AML-193 (cell line): ENCODE measurements at places on chromosomes 3 and 15.

- no peak for DNase-seq
Observed at GRCh38 chr3:194657439-194657838, 14.6 kb downstream of the LSG1 start.

DNA sequence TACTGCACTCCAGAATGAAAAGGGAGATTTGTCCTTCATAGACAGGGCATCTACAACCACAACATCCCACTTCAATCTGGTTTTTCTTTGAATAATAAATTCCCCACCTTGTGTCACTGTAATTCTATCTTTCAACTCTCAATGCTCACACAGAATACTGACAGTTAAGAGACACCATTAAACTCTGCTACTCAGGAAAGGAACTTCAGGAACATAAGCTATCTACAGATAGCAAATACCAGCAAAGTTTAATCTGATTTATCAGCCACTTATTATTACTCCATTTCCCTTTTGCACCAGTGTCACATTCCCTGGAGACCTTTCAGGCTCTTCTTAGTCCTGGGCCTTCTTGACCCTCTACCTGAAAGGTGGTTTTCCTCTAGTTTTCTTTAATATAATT, 152.0 kb upstream of the LPP start:
- DNase-seq, result no peak

GRCh38 chr15:57703387-57703786, 3.1 kb upstream of the POLR2M start:
- no peak for DNase-seq

DNA sequence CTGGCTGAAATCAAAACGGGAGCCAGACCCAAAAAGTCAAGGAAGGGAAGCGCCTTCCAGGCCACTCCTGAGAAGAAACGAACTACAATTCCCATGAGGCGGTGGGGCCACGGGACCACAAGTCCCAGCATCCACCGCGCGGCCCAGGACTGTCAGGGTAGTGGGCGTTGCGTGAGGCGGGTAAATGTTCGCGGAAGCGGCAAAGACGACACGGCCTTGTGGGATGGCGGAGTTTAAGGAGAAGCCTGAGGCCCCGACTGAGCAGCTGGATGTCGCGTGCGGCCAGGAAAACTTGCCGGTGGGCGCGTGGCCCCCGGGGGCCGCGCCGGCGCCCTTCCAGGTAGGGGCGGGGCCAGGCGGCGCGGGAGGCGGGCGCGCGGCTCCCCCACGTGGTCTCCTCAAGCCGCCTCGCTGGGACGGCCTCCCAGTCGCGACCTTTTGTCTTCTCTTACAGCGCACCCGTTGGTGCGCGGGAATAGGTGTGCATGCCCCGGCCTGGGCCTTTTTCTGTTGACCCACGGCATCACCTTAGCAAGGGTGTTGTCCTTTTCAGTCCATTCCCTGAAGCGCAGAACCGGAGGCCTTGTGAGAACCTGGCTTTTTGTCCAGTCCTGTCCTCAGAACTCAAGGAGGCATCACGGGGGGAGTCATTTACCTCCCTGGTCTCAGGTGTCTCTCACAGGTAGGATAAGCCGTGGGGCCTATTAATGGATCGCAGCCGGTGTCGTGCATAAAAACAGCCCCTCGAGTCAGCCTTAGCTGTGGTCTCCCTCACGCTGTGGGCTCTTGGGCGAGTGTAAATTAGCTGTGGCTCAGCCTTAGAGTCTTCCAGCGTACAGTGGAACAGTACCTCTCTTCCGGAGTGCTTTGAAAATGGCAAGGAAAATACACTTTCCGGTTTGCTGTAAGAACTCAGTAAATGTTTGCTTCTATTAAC, at the start of gene SETMAR:
TSS of gene SETMAR (plus strand) at position 183 of the 937 bp plus-strand sequence. CDS start at position 185, 2 bp downstream.
- DNase-seq, result peak; percentile 93

DNA sequence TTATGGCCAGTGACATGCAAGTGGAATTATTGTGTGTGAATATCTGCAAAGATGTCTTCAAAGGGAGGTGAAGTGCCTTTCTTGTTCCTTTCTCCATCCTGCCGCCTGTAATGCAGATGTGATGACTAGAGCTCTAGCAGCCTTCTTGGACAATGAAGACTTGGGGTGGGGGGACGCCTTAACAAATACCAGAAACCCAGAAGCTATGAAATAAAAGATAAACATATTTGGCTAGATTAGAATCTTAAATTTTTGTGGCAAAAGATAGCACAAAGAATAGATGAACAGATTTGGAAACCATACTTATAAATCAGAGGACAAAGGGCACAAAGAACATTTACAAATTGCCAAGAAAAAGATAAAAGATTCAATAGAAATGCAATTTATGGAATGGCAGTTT, 56.1 kb downstream of the AMOTL2 start:
- no peak for DNase-seq

GRCh38 chr3:195899701-195900435, 8.5 kb downstream of the TNK2 start:
- DNase-seq, result no peak

GRCh38 chr3:46369675-46370132, 1.0 kb upstream of the CCR5 start:
- no peak for DNase-seq

DNA sequence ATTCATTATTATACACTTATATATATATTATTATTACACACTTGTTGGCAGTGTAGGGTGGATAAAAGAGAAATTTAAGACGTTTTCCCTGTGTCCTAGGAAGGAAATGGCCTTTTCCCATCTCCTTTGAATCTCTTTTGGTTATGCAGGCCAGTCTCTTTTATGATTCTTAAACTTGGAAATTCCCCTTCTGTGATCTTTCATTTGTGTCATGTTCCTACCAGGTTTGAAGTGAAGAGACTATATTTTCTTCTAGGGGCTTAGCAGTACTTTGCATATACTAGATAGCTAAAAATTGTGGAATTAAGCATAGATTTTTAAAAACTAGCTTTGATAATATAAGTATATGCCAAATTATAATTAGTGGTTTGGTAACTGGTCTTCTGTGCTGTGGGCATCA, 58.5 kb downstream of the BBX start:
- DNase-seq, result no peak

DNA sequence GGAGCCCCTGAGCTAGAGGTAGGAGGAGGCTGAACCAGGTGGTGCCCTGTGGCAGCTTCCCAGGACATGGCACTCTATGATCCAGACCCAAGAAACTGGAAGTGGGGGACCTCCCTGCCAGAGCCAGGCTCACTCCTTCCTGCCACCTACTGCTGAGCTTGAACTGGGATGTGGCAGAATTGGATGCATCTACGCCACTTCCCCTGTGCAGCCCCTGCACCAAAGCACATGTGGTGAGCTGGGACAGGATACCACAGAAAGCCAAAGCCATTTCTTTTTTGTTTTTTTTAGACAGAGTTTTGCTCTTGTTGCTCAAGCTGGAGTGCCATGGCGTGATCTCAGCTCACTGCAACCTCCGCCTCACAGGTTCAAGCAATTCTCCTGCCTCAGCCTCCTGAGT, 518.0 kb upstream of the PPP2R3A start:
- DNase-seq, result no peak

DNA sequence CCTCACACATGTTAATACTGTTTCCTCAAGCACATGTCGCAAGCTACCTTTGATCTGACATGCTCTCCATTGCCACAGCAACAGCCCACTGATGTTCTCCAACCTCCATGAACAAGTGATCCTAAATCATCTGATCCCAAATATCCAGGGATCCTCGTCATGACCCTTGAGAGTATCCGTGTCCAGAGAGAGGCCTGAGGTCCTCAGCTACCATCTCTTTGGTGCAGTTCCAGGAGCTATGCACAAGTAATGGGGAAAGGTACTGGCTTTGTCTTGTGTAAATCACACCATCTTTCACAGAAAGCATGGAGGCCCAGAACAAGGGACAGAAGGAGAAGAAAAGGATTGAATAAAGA, 2.4 kb downstream of the GCSAM start:
- DNase-seq, result no peak

DNA sequence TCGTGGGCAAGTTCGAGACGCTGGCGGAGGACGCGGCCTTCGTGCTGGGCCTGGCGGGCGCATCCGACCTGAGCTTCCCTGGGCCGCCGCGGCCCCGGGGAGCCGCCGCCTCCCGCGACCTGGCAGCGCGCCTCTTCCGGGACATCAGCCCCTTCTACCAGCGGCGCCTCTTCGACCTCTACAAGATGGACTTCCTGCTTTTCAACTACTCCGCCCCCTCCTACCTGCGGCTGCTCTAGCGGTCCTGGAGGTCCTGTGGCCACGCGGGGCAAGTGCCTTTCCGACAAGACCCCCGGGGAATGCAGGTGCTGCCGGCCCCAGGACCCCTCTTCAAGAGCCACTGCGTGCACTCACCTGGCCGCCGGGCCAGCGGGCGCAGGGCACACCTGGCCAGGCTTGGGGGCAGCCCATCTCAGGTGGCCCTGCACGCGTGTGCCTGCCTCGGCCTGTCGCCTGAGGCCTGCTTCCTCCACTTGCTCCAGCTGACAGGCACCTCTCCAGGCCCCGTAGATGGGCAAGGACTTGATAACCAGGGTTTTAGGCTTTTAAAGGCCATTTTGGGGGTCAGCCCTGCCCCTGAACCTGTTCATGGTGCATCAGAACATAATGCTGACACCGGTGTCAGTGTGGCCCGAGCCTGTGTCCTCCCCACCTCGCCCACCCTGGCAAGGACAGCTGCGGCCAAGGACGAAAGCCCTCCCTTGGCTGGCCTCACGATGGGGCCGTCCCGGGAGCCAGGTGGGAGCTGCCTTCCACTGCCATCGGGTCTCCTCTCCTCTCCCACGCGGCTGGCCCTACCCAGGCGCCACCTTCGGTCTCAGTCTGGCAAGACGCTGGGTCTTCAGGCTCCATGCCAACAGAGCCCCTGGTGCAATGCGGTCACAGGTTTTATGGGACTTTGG, 16.1 kb downstream of the C3orf22 start:
- DNase-seq, result no peak

DNA sequence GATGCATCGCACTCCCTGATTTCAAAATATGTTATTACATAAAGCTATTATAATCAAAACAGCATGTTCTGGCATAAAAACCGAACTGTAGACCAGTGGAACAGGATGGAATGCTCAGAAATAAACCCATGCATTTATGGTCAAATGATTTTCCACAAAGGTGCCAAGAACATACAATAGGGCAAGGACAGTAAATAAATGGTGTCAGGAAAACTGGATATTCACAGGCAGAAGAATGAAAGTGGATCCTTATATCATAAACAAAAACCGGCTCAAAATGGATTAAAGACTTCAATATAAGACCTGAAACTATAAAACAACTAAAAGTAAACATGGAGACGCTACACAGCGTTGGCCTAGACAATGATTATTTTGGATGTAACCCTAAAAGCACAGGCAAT, 22.6 kb downstream of the USP50 start:
- no peak for DNase-seq

DNA sequence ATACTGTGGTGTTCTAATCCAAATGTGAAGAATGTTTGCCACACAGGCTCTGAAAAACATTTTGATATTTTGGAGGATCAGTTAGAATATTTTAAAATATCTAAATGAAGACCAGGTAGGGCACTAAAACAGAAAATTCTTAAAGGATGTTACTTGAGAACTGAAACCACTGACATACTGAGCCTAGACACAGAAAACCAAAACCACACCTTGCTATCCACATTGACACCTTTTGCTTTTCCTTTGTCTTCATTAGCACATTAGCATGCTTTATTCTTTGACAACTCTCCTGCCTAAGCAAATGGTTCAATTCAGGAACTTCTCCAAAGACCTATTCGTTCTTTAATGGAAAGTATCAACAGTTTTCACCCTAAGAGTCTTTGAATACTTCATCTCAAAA, 835.9 kb upstream of the GRM7 start:
- DNase-seq, result no peak

DNA sequence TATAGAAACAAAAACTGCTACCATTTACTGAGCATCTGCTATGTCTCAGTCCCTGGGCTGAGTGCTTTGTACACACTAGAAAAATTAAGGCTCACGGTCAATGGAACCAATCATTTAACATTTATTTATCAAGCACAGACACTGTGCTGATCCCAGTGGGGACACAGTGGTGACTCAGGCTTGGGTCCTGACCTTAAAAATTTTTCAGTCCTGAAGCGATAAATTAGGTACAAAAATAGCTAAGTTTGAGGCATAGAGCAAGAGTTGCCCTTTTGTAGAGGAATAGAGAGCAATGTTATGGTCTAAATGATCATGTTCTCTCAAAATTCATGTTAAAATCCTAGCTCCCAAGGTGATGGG, 85.1 kb downstream of the CRYGS start:
- DNase-seq, result no peak

- DNase-seq, result peak; percentile 48
Observed at GRCh38 chr3:152857082-152857481, 22.2 kb downstream of the P2RY1 start.

DNA sequence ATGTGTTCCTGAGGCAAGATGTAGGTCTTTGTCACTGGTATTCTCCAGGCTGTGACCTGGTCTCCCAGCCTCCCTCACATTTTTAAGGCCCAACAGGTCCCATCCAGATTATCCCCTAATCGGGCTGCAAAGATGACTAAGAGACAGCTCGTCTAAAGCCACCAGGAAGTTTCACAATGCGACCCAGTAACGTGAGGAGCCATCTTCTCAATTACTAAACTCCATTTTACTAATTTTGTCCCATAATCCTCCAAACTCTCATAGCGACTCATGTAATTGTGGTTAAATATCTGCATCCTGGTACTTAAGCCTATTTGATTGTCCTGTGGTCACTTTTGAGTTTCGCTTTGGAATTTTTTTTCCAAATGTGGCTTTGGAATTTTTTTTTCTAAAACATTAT, 8.7 kb upstream of the PLA2G4F start:
- DNase-seq, result no peak

DNA sequence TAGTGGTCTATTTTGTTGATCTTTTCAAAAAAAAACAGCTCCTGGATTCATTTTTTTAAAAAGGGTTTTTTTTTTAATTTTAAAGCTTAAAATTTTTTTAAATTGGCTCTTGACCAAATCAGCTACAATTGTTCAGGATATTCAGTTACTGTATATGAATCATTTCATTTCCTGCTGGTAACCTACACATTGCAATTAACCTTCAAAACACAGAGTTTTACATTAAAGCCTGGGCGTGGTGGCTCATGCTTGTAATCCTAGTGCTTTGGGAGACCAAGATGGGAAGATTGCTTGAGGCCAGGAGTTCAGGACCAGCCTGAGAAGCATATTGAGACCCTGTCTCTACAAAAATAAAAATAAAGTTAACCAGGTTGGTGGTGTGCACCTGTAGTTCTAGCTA, 163.4 kb downstream of the ALDH1A2 start:
- no peak for DNase-seq

- no peak for DNase-seq
Observed at GRCh38 chr3:70224337-70224736, 88.1 kb downstream of the MDFIC2 start.

DNA sequence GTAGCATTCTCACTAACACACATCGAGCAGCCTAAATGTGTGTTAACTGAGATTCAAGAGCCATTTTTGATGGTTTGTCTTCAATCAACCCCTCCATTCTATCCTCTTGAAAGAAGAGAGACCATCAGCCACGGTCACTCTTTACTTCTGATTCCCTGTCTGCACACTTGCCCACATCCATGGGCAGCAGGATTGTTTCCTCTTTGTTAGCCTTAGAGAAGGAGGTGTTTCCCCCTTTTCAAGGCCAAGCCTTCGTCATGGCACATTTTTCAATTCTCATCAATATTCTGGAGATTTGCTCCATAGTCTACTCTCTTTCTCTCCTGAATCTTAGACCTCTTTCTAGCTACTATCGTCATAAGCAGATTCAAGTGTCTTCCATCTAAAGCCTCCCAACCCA, 522.4 kb upstream of the NAALADL2 start:
- DNase-seq, result no peak

GRCh38 chr15:21268436-21268940, 171.8 kb downstream of the POTEB3 start:
- no peak for DNase-seq

GRCh38 chr15:37984368-37984767, 49.9 kb downstream of the TMCO5A start:
- no peak for DNase-seq
